ENCODE measurements at places on chromosomes 3 and 15.

GRCh38 chr3:73786321-73786807 lies 161.6 kb upstream of the PDZRN3 start:
- DNase-seq: no peak

- DNase-seq: no peak
These were observed 95.6 kb downstream of the FBLN2 start for GRCh38 chr3:13644341-13645117.

- DNase-seq: peak; percentile 30
These were observed 121.2 kb downstream of the TLE3 start for GRCh38 chr15:69976366-69976994.

GRCh38 chr15:27583651-27584050 lies 515.5 kb downstream of the OCA2 start:
- no peak for DNase-seq
